ENCODE measurements at places on chromosomes 13 and 19. TPM values are rescaled to one million over a fixed set of nuclear protein-coding genes. Genes with fewer than 3 reads are reported as not detected.

GRCh38 chr19:10109528-10109927, 2.0 kb upstream of the P2RY11 start:
- H3K4me1 ChIP-seq: peaks cover 18% of the 10 kb centered on the region
- no peak overlapping the region for H3K4me3 ChIP-seq
- no peak overlapping the region for H3K27ac ChIP-seq
- H3K27me3 ChIP-seq: no peaks in the 10 kb centered on the region

GRCh38 chr13:63198071-63198470, 1782.4 kb upstream of the PCDH20 start:
- H3K4me3 ChIP-seq: no peak overlapping the region
- H3K4me1 ChIP-seq: no peaks in the 10 kb centered on the region
- H3K27me3 ChIP-seq: no peaks in the 10 kb centered on the region

CCDC8 gene
- total RNA-seq: 45.7 TPM

GRCh38 chr19:42270346-42271044, 1.4 kb downstream of the CIC start:
- H3K36me3 ChIP-seq: peaks cover 11% of the 10 kb centered on the region
- no peaks in the 10 kb centered on the region for H3K27me3 ChIP-seq
- peak; percentile 25 for DNase-seq

FGF9 gene
- total RNA-seq: 1.3 TPM

DNA sequence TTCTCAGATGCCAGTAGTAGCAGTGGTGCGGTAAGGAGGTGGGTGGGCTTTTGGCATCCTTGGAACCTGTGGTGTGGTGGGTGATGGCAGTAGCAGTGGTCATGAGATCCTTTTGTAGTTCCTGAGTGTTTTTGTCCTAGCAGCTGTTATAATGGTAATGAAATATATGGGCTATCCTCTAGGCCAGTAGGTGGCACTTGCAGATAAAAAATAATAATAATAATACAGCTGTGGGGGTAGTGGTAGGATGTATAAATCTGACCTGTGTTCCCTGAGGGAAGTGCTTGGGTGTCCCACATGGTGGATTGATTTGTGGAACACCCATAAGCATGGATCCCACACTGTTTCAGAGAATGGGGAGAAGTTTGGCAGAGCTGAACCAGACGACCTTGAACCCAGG, 334.0 kb downstream of the SLITRK5 start:
- H3K36me3 ChIP-seq: no peaks in the 10 kb centered on the region
- H3K4me1 ChIP-seq: no peaks in the 10 kb centered on the region
- no peak overlapping the region for H3K27ac ChIP-seq
- no peaks in the 10 kb centered on the region for H3K27me3 ChIP-seq
- no peak for DNase-seq
- no peak overlapping the region for H3K4me3 ChIP-seq

- no peaks in the 10 kb centered on the region for H3K36me3 ChIP-seq
- no peak for DNase-seq
- H3K4me1 ChIP-seq: no peaks in the 10 kb centered on the region
Measured at GRCh38 chr19:28694812-28695211, 518.1 kb downstream of the UQCRFS1 start.

DNA sequence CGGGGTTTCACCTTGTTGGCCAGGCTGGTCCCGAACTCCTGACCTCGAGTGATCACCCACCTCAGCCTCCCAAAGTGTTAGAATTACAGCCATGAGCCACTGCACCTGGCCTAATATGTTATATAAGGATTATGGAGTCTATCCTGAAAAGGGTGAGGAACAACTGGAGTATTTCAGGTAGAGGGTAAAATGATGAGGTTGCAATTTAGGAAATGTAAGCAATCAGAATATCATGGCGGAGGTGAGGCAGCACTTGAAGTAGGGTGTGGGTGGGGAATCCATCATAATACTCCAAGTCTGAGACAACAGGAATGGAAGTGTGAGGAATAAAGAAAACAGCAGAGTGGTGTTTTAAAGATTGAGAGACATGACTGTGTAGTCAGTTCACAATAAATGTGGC, 582.2 kb downstream of the FGF9 start:
- H3K4me3 ChIP-seq: no peak overlapping the region
- H3K36me3 ChIP-seq: no peaks in the 10 kb centered on the region
- no peaks in the 10 kb centered on the region for H3K27me3 ChIP-seq
- H3K27ac ChIP-seq: no peak overlapping the region
- DNase-seq: no peak

- H3K27ac ChIP-seq: no peak overlapping the region
- no peaks in the 10 kb centered on the region for H3K36me3 ChIP-seq
- no peak overlapping the region for H3K4me3 ChIP-seq
- DNase-seq: no peak
Measured at GRCh38 chr13:111482126-111482525, 161.7 kb downstream of the TEX29 start.

GRCh38 chr19:4189641-4190040, 7.2 kb downstream of the ANKRD24 start:
- H3K36me3 ChIP-seq: no peaks in the 10 kb centered on the region
- no peaks in the 10 kb centered on the region for H3K27me3 ChIP-seq
- no peak for DNase-seq

DNA sequence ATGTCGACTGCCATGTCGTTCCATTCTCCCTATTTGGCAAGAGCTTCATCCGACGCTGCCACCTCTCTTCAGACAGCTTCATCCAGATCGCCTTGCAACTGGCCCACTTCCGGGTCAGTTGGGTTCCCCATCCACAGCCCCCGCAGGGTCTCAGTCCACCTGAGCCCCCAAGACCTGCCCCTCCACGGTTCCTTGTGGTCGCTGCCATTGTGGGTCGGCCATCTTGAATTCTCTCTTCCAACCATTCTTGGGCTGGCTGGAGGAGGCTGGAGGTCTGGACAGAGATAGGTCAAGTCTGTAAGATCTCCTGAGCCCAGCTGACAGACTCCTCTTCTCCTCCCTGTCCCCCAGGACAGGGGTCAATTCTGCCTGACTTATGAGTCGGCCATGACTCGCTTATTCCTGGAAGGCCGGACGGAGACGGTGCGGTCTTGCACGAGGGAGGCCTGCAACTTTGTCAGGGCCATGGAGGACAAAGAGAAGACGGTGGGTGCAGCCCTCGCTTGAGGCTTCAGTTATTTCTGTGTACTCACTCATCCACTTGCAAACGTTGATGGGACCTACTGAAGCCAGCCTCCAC, 19.5 kb downstream of the CPT1C start:
- no peaks in the 10 kb centered on the region for H3K36me3 ChIP-seq
- H3K27me3 ChIP-seq: no peaks in the 10 kb centered on the region
